Naive thymus-derived CD8-positive, alpha-beta T cell (primary cell): ENCODE measurements at places on chromosomes 7 and 10.

GRCh38 chr7:65477326-65477725, 103.7 kb downstream of the ZNF92 start:
- no peak overlapping the region for H3K27ac ChIP-seq
- no peak for DNase-seq
- peaks cover 6% of the 10 kb centered on the region for H3K27me3 ChIP-seq
- H3K4me3 ChIP-seq: peak overlapping the region; percentile 80
- H3K4me1 ChIP-seq: peaks cover 42% of the 10 kb centered on the region

- H3K36me3 ChIP-seq: no peaks in the 10 kb centered on the region
- no peaks in the 10 kb centered on the region for H3K4me1 ChIP-seq
- no peaks in the 10 kb centered on the region for H3K27me3 ChIP-seq
- H3K4me3 ChIP-seq: no peak overlapping the region
- no peak for DNase-seq
Measured at GRCh38 chr7:96045919-96046318, 273.6 kb downstream of the DYNC1I1 start.

GRCh38 chr7:52863652-52864051, 171.8 kb upstream of the POM121L12 start:
- no peaks in the 10 kb centered on the region for H3K27me3 ChIP-seq
- no peak overlapping the region for H3K4me3 ChIP-seq
- no peak for DNase-seq

GRCh38 chr10:95330966-95331453, 40.2 kb upstream of the PDLIM1 start:
- no peaks in the 10 kb centered on the region for H3K27me3 ChIP-seq
- H3K36me3 ChIP-seq: no peaks in the 10 kb centered on the region
- DNase-seq: no peak
- H3K27ac ChIP-seq: no peak overlapping the region
- H3K4me3 ChIP-seq: no peak overlapping the region

DNA sequence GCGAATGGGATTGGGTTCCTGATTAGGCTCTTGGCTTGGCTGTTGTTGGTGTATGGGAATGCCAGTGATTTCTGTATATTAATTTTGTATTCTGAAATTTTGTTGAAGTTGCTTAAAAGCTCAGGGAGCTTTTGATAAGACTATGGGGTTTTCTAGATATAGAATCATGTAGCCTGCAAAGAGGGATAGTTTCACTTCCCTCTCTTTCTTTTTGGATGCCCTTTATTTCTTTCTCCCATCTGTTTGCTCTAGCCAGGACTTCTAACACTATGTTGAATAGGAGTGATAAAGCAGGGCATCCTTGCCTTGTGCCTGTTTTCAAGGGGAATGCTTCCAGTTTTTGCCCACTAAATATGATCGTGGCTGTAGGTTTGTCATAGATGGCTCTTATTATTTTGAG, 40.4 kb upstream of the MPP7 start:
- H3K36me3 ChIP-seq: no peaks in the 10 kb centered on the region
- H3K4me1 ChIP-seq: peaks cover 13% of the 10 kb centered on the region
- no peak overlapping the region for H3K4me3 ChIP-seq
- no peaks in the 10 kb centered on the region for H3K27me3 ChIP-seq
- DNase-seq: no peak

DNA sequence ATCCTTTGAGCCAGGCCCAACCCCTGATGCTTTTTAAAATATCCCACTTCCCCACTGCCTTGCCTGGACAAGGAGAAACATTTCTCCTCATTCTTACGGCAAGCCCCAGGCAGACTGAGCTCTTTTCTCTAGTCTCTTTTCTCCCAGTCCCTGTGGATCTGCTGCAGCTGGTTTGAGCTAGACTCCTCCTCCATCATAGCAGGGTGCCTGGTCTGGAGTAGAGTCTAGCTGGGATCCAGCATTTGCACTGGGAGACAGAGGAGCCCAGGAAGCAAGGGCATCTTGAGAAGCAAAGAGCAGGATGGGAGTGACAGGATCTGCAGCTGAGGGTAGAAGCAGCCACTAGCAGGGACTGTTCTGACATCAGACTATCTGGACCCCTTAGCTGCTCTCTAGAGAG, 562.3 kb upstream of the COBL start:
- no peaks in the 10 kb centered on the region for H3K4me1 ChIP-seq
- DNase-seq: no peak
- H3K4me3 ChIP-seq: no peak overlapping the region
- no peak overlapping the region for H3K27ac ChIP-seq

- DNase-seq: no peak
- peaks cover 3% of the 10 kb centered on the region for H3K27me3 ChIP-seq
- no peaks in the 10 kb centered on the region for H3K4me1 ChIP-seq
- no peaks in the 10 kb centered on the region for H3K36me3 ChIP-seq
- no peak overlapping the region for H3K4me3 ChIP-seq
Measured at GRCh38 chr7:48299580-48300169, 128.4 kb downstream of the ABCA13 start.

DNA sequence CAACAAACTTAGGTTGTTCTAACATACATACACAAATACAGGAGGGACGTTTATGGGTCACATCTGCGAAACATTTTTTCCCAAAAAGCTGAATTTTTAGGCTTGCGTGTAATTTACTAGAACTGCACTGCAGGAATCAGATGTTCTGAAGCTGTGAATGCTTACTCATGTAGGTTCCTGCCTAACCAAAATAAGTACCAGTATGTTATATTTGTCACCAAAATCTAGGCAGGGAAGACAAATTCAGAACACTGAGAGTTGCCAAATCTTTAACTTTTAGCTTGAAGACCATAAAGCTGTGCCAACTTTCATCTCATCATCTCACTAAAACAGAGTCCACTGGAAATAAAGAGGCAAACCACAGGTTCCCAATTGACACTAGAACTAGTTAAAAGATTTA, 5.7 kb downstream of the UBE2H start:
- no peak overlapping the region for H3K27ac ChIP-seq
- no peak overlapping the region for H3K4me3 ChIP-seq
- no peaks in the 10 kb centered on the region for H3K27me3 ChIP-seq
- H3K36me3 ChIP-seq: peaks cover 39% of the 10 kb centered on the region
- peaks cover 39% of the 10 kb centered on the region for H3K4me1 ChIP-seq
- no peak for DNase-seq

GRCh38 chr10:58791137-58791536, 278.5 kb downstream of the BICC1 start:
- H3K36me3 ChIP-seq: no peaks in the 10 kb centered on the region
- H3K27ac ChIP-seq: no peak overlapping the region
- DNase-seq: no peak
- no peaks in the 10 kb centered on the region for H3K4me1 ChIP-seq
- H3K27me3 ChIP-seq: no peaks in the 10 kb centered on the region

GRCh38 chr7:29071203-29071874, 75.0 kb downstream of the CPVL start:
- no peaks in the 10 kb centered on the region for H3K36me3 ChIP-seq
- peaks cover 3% of the 10 kb centered on the region for H3K27me3 ChIP-seq
- no peaks in the 10 kb centered on the region for H3K4me1 ChIP-seq
- DNase-seq: no peak
- H3K27ac ChIP-seq: no peak overlapping the region
- no peak overlapping the region for H3K4me3 ChIP-seq

DNA sequence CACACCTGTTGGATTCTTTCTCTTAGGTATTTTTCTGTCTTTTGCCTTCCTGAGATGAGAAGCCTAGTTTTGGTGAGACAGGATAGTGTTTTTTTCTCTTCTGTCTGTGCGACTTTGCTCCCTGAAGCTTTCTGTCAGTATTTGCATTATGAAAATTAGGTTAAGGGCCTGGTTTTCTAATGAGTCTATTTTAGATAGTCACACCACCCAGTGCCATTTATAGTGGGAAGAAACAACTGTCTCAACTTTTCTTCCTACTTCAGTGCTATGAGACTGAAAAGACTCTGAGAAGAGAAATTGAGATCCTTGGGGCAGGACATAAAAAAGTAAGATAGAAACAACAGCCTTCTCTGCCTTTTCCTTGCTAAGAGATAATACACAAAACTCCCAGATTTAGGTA, 53.6 kb downstream of the MINPP1 start:
- H3K27me3 ChIP-seq: no peaks in the 10 kb centered on the region
- no peaks in the 10 kb centered on the region for H3K4me1 ChIP-seq
- no peak for DNase-seq
- peaks cover 15% of the 10 kb centered on the region for H3K36me3 ChIP-seq
- H3K27ac ChIP-seq: no peak overlapping the region
- no peak overlapping the region for H3K4me3 ChIP-seq

- H3K27ac ChIP-seq: no peak overlapping the region
- H3K27me3 ChIP-seq: no peaks in the 10 kb centered on the region
- DNase-seq: no peak
- peaks cover 27% of the 10 kb centered on the region for H3K36me3 ChIP-seq
- no peaks in the 10 kb centered on the region for H3K4me1 ChIP-seq
- no peak overlapping the region for H3K4me3 ChIP-seq
Measured at GRCh38 chr7:65938336-65938895, 43.6 kb downstream of the GUSB start.

DNA sequence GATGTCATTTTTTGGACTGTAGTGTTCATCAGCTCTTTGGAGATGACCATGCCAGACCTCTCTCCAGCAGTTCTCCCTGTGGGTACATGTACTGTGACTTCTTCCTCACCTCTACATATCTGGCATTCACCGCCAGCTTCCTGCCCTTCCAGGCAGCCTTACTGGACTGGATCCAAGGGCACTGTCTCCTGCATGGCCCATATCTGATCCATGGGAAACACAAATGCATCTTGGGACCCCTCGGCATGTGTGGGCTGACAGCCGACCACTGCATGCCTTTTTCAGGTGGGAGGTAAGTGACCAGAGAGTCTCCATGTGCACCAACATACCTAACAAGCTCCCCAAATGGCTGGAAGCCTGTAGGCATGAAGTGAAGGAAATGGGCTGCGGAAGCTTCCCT, 3.9 kb upstream of the BLVRA start:
- no peak overlapping the region for H3K4me3 ChIP-seq
- H3K4me1 ChIP-seq: peaks cover 21% of the 10 kb centered on the region
- no peak overlapping the region for H3K27ac ChIP-seq

DNA sequence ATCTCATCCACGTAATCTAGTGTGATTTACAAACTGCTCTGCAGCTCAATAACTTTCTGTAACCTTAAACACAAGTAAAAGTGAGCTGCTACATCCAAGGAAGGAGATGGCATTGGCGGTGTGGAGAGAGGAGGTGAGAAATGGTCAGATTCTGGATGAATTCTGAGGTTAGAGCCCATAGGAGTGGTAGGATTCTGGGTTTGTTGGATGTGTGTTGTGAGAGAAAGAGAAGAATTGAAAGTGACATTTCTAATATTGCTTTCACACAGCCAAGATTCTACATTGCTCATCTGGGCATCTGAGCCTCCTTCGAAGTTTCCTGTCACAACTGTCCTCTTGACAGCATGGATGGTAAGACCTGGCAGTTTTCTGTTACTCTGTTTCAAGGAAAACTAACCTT, 2.5 kb downstream of the MCM10 start:
- no peak overlapping the region for H3K4me3 ChIP-seq
- peaks cover 11% of the 10 kb centered on the region for H3K4me1 ChIP-seq
- no peak overlapping the region for H3K27ac ChIP-seq
- no peaks in the 10 kb centered on the region for H3K36me3 ChIP-seq
- no peak for DNase-seq

DNA sequence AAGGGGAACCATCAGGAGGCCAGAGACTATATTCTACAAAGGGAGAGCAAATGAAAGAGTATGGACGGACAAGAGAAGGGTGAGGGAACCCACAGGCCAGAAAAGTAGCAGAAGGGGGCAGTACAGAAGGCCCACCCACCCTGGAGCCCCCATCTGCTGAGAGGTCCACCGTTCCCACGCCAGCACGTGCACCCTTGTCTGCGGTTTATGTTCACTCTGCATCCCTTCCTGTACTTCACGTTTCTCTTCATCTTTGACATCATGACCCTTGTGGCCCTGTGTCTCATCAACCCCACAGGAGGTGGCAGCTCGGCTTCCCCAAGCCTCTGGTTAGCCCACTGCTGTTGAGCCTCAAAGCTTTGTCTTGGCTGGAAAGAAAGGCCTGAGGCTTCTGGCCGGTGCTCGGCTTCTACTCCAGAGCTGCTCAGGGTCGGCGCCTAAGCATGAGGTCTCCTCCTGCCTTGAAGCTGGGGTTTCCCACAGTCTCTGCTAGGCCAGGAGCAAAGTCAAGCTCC, 138.0 kb downstream of the DLG5 start:
- no peak overlapping the region for H3K4me3 ChIP-seq
- H3K4me1 ChIP-seq: no peaks in the 10 kb centered on the region
- no peaks in the 10 kb centered on the region for H3K36me3 ChIP-seq
- DNase-seq: no peak

DNA sequence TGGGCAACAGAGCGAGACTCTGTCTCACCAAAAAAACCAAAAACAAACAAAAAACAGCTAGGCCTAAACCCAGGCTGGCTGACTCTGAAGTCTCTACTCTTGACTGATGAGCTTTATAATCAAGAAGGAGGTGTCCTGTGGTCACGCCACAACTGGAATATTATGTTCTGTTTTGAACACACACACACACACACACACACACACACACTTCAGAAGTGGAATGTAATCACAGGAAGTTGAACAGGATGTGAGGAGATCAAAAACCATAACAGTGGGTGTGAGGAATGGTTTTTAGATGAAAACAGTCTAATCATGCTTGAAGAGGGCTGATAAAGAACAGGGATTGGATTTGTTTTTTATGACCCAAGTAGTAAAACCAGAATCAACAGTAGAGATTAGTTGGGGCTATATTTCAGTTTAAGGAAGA, 51.1 kb upstream of the IL6 start:
- peaks cover 32% of the 10 kb centered on the region for H3K4me1 ChIP-seq
- peak overlapping the region; percentile 51 for H3K27ac ChIP-seq
- H3K27me3 ChIP-seq: no peaks in the 10 kb centered on the region
- H3K4me3 ChIP-seq: peak overlapping the region; percentile 43

GRCh38 chr7:99535667-99536066, 16.2 kb downstream of the FAM200A start:
- H3K36me3 ChIP-seq: peaks cover 28% of the 10 kb centered on the region
- DNase-seq: no peak
- H3K27me3 ChIP-seq: no peaks in the 10 kb centered on the region

GRCh38 chr7:136183981-136184380, 206.8 kb upstream of the MTPN start:
- no peak overlapping the region for H3K4me3 ChIP-seq
- no peak for DNase-seq
- H3K27me3 ChIP-seq: no peaks in the 10 kb centered on the region
- H3K27ac ChIP-seq: no peak overlapping the region
- H3K36me3 ChIP-seq: peaks cover 4% of the 10 kb centered on the region
- H3K4me1 ChIP-seq: peaks cover 10% of the 10 kb centered on the region
